ENCODE measurements at places on chromosomes 16 and 17.

DNA sequence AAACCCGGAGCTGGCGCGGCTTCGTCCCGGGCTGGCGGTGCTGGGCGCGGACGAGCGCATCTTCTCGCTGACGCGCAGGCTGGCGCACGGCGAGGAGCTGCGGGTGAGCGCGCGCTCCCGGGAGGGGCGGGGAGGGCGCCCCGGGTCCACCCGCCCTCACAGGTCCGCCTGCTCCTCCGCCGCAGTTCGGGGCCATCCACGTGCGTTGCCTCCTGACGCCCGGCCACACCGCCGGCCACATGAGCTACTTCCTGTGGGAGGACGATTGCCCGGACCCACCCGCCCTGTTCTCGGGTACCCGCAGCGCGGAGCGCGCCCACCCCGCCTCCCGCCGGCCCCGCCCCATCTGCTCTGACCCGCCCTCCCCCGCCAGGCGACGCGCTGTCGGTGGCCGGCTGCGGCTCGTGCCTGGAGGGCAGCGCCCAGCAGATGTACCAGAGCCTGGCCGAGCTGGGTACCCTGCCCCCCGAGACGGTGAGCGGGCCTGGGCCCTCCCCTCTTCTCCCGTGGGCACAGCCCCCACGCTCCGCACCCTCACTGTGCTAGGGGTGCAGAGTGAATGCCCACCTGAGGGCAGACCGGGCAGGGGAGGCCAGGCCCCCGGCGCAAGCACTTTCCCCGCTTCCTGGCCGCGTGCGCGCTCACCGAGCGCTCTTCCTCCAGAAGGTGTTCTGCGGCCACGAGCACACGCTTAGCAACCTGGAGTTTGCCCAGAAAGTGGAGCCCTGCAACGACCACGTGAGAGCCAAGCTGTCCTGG, 1.4 kb downstream of the HAGHL start:
- DNase-seq: peak; percentile 79

- no peak for DNase-seq
These were observed 25.1 kb downstream of the ZP2 start for GRCh38 chr16:21186326-21186691.

DNA sequence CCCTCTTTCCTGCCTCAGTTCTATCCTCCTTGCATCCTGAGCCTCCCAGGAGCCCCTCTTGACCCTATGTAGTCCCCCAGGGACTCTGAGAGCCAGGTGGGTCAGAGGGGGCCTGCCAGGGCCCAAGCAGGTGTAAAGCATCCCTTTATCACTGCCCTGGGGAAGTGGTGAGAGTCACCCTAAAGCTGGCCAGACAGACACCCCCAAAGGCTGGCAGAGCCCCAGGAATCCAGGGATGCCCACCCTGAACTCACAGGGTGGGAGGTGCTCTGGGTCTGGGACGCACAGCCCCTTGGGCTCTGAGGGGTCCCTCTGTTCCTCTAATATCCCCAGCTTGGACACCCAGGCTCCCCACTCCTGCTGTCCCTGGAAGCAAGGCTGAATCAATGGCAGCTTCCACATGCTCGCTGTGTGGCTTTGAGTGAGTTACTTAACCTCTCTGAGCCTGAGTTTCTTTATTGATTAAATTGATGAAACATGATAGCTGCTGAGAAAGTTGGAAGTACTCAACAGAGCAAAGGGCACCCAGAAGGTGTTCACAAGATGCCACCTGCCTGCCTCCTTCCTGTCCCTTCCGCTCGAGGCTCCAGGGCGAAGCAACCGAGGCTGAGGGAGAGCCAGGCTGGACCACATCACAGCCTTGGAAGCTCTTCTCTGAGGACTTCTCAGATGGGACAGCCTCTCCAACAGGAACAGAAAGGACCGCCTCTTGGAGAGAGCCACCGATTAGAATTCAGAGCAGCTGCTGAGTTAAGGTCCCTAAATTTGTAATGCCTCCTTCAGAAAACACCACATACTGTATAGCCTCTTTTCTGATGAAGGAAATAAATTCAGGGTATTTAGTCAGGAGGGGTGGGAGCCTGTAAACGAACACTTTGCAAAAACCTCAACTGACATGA, 67.1 kb upstream of the DOC2B start:
- DNase-seq: no peak

GRCh38 chr17:78442648-78443218, 64.3 kb downstream of the PGS1 start:
- DNase-seq: no peak

GRCh38 chr16:14338969-14339368, 267.9 kb downstream of the MRTFB start:
- no peak for DNase-seq

- no peak for DNase-seq
These were observed 72.6 kb upstream of the LGALS9 start for GRCh38 chr17:27558341-27558740.

DNA sequence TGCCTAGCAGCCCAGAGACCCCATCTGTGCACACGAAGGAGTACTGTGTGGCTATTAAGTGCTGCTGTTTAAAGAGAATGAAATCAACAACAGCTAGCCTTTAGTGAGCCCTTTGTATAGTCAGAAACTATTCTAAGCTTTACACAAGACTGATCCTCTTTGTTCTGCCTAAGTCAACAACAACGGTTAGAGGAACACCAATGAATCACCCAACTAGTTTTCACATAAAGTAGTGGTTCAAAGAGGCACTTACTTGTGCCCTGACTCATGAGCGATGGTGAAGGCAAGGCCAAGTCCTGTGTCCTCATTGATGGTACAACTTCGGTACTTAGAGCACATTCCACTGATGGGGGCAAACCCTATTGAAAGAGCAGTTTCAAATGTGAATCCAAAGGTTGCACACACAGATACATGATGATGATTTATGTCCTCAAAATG, 75.8 kb downstream of the ADAMTS18 start:
- no peak for DNase-seq

DNA sequence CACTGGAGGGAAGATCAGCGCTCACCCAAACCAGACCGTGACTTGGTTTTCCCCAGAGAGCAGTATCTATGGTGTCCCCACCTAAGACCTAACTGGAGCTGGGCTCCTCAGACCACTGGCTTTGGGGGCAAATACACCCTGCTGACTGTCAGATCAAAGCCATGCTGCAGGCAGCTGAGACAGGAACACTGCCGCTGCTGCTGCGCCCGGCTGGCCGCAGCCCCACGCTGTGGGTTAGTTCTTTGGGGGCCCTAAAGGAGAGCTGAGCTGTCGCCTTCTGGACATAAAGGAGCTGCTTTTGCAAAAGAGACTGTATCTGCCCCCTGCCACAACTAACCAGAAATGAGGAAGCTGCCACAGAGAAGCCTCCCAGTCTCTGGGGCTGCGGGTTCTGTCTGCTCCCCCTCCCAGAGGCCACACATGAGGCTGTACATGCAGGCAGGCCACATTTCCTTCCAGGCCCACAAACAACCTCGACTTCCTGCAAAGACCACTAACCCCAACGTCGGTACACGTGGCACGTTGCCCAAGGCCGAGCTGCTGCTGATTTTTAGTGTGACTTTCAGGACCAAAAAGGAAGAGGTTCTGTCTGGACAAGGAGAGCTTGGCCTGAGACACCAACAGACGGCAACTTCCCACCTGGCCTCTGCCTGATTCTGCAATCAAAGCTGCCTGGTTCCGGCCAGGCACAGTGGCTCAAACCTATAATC, 18.2 kb upstream of the ABR start:
- peak; percentile 69 for DNase-seq

DNA sequence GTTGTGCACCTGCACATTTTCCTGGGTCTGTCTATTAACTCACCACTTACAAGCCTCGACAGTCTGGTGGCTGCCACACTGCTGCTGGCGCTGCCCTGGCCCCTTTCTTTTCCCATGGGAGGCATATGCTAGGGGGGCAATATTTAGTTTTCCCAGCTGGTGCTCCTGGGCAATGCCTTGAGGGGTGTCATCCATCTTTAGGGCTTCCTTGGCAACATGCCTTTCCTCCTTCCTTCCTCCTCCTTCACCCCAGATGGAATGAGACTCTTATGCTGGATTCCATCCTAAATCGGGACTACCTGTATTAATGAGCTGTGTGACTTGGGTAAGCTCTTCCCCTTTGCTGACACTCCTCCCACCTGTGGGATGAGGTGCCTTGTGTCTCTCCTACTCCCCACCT, 64.8 kb upstream of the CDC42EP4 start:
- no peak for DNase-seq

GRCh38 chr16:81831722-81832126, 52.6 kb downstream of the PLCG2 start:
- DNase-seq: peak; percentile 52

DNA sequence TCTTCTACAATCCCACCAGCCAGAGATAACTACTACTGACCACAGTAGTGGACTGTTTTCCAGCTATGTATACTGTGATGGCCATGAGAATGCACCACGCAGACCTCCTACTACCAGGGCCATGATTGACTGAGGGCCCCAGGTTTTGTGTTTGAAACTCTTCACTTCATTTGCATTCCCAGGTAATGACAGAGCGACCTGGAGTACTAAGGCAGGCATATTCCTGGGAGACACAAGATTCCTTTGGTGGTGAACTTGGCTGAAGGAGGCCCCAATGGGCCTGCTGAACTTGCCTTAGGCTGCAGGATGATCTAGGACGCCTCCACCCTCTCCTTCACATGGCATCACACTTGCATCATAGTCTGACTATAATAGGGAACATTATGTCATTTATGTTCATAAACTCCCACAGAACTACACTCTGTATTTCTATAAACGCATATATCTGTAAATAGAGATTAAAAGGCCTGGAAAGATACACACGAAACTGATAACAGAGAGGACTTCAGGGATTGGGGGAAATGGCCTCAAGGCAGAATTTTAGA, 30.4 kb downstream of the CLEC19A start:
- DNase-seq: no peak

- no peak for DNase-seq
These were observed 20.3 kb downstream of the MEOX1 start for GRCh38 chr17:43641416-43641815.

GRCh38 chr16:5010576-5011329, 23.0 kb downstream of the NAGPA start:
- no peak for DNase-seq

DNA sequence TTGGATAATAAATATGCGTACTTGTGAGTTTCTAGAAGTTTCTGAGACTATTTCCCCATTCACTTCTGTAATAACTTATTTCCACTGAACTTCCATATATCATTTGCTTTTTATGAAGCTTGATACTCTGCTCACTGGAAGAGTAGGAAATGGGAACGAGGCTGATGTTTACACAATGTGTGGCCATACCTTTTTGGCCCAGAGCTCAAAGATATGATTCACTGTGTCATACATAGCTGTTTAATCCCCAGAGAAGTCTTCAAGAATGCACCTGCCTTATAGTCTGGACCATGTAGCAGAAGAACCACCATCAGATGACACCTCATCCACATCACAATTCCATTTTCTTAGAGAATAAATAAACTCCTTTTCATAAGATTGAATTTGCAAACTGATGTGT, 40.3 kb upstream of the TEKT3 start:
- no peak for DNase-seq

- no peak for DNase-seq
These were observed 12.2 kb downstream of the GAN start for GRCh38 chr16:81327011-81327410.

- no peak for DNase-seq
These were observed 58.3 kb downstream of the PLD6 start for GRCh38 chr17:17147821-17148220.

DNA sequence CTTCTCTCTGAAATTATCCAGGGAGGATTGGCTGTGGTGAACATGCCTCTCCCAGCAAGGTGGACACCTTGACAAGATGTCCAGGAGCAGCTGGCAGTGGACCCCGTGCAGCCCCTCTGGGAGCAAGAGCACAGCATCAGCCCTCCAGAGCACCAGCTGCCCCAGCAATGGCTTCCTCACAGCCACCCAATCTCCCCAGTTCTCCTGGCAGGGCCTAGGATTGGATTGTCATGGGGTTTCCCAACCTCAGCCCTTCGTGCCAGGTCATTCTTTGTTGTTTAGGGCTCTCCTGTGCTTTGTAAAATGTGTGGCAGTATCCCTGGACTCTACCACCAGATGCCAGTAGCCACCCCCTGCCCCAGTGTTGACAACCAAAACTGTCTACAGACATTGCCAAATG, 1.8 kb upstream of the KRT36 start:
- DNase-seq: no peak

- DNase-seq: peak; percentile 5
These were observed 7.8 kb downstream of the GAA start for GRCh38 chr17:80109066-80109660.

- DNase-seq: no peak
These were observed 529.4 kb downstream of the RBFOX1 start for GRCh38 chr16:7861891-7862582.

DNA sequence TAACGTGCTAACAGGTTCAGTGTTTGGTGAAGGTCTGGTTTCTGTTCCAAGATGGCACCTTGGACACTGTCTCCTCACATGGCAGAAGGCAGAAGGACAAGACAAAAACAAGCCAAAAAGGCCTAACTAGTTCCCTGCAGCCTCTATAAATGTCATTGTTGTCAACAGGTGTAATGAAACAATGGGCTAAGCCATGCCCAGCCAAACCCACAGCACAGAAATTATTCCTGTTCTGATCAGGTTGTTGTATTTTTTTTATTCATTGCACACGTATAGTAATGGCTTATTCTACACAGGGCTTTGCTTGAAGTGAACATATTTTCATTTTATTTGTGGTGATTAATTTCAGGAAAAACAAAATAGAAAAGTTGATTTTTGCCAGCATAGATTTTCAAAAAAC, 16.1 kb upstream of the NUP93 start:
- DNase-seq: no peak

GRCh38 chr17:64783031-64783461, 120.9 kb upstream of the SMURF2 start:
- DNase-seq: peak; percentile 31

GRCh38 chr17:14157822-14158221, 78.8 kb downstream of the CDRT15 start:
- no peak for DNase-seq

DNA sequence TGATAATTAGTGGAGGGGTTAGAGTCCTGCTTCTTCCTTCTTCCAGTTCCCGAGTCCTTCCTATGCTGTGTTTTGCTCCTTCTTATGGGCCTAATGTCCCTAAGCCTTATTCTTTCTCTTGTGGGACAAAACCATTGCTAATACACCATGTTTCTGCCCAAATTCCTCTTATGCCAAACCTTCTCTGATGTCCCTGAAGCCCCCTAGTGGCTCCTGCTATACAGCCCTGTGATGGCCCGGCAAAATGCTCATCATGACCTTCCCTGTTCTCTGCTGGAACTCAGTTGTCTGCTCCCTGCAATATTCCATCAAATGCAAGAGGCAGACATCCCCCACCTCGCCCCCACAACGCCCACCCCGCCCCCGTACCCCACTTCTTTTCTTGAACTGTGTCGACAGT, 171.6 kb downstream of the CDH11 start:
- DNase-seq: no peak

- DNase-seq: peak; percentile 70
These were observed 118.5 kb downstream of the C16orf78 start for GRCh38 chr16:49491771-49492761.

- peak; percentile 51 for DNase-seq
These were observed 97.5 kb downstream of the RAB11FIP4 start for GRCh38 chr17:31488982-31489294.

- no peak for DNase-seq
These were observed 87.9 kb downstream of the OR1D5 start for GRCh38 chr17:2975469-2975958.

- no peak for DNase-seq
These were observed 18.5 kb downstream of the CYTH1 start for GRCh38 chr17:78763561-78763960.

GRCh38 chr17:55453839-55454557, 32.4 kb upstream of the MMD start:
- DNase-seq: no peak

- no peak for DNase-seq
These were observed 10.6 kb downstream of the SHISA6 start for GRCh38 chr17:11251561-11252107.
